NCI-H187 (cell line): ENCODE measurements at places on chromosomes 3 and 15.

- DNase-seq, result no peak
Measured at GRCh38 chr3:71560665-71561064, 22.9 kb downstream of the FOXP1 start.

- DNase-seq, result no peak
Measured at GRCh38 chr3:108241721-108242120, 19.5 kb upstream of the IFT57 start.

GRCh38 chr15:21261396-21261964 lies 178.8 kb downstream of the POTEB3 start:
- DNase-seq, result no peak

DNA sequence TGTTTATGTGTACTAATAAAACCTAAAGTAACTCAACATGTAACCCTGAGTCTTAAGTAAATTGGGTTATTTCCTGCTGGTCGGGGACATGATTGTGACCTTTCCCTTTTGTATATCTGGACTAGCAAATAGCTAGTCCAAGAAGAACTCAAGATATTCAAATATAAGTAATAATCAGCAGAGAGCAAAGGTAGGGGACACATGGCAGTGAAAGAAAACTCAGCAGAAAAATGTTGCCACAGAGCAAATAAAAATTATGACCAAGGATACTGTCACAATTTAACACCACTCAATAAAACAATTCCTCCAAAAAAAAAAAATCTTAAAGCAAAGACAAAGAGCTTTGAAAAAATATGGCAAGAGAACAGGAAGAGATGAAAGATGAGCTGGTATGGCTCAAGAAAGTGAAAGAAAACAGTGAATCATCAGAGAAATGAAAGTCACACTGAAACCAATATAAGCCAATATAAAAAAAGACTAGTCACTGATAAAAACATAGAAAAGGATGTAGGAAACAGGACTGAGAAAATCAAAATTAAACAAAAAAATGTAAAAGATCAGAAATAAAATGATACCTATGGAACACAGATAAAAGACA lies 43.4 kb downstream of the HLTF start:
- no peak for DNase-seq

DNA sequence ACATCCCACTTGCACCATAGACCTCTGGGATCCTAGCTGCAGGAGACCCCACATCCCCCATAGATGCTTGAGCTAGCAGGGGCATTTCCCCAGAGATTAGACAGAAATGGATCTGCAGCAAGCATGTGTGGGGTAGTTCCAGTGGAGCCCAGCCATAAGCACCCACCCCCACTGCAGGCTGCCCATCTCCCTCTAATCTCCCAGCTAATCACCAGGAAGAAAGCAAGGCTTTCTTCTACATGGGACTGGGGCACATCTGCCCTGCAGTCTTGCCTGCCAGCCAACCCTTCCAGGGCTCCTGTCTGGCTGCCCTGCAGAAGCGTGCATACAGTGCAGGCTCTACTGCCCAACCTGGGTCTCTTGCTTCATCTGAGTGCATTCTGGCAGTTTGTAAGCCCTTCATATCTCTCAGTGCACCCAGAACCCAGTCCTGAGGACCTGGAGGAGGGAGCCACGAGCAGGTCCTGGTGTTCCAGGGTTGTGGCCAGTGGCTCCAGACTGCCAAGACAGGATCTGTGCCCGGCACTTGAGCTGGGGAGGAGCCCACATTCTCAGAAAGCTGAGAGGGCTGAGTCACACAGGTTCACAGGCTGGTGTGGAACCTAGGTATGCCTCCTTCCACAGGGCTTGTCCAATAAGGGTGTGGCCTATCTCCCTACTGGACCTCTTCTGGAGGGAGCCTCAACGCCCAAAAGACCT lies 49.9 kb upstream of the IGSF11 start:
- DNase-seq, result no peak
